ENCODE measurements at places on chromosomes 7 and 10.

GRCh38 chr7:64832136-64832535 is 37.9 kb downstream of the ZNF138 start:
- DNase-seq, result no peak

GRCh38 chr7:26653430-26654399 is 210.7 kb downstream of the SKAP2 start:
- no peak for DNase-seq

DNA sequence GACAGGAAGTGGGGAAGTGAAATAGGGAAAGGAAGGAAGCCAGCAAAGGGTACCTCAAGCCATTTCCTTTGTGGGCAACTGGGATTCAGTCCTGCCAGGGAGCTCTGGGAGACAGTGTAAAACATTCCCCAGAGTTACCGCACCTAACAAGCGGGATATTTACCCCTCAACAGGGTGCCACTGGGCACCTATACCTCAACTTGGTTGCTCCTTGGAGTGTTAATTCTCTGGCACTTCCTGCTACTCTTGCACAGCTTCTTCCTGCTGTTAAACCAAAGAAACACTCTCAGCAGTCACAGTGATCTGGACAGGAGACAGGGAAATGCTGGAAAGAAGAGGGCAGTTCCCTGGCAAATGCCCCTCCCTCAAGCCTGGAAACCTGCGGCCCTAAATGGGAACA is 151.3 kb downstream of the REEP3 start:
- no peak for DNase-seq

GRCh38 chr7:93226310-93226709 is at the start of gene HEPACAM2:
HEPACAM2 (minus strand) TSS chr7:93226469.
- DNase-seq, result no peak

DNA sequence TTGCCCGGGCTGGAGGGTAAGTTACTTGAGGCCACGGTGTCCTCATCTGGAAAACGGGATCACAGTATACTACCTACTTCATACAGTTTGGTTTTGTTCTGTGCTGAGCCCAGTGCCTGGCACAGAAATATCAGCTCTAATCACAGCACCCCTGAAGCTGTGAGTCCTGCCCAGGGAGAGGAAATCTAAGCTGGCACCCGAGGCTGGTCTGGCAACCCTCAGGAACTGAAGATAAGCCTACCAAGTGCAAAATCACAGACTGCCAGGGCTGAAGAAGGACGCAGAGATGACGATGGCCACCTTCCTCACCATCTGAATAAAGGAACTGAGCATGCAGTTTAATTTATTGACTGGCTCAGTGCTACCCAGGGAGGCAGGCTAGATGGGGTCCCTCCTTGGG is 7.7 kb upstream of the TMEM120A start:
- DNase-seq, result no peak

- no peak for DNase-seq
Measured at GRCh38 chr7:16071246-16071857, 350.0 kb downstream of the CRPPA start.

GRCh38 chr10:103592186-103593021 is 98.9 kb downstream of the NEURL1 start:
- peak; percentile 34 for DNase-seq

GRCh38 chr10:100744987-100745881 is at the start of gene PAX2:
PAX2 (plus strand) TSS chr10:100745582; CDS start chr10:100746261, 679 bp downstream.
- no peak for DNase-seq

DNA sequence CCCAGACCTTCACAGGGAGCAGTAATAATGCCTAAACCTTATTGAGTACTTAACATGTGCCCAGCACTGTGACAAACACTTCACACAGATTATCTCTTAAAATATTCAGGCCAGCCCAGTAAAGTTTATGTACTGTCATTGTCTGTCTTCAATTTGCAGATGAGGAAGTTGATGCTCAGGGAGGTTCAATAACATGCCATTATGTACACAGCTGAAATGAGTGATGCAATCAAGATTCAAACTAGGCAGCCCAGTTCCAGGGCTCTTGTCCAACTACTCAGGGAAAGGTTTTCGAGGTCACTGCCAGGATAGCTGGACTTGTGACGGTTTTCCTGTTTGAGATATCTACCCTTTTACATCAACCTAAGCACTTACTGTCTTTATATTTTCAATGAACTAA is 56.1 kb downstream of the AUTS2 start:
- DNase-seq, result no peak

DNA sequence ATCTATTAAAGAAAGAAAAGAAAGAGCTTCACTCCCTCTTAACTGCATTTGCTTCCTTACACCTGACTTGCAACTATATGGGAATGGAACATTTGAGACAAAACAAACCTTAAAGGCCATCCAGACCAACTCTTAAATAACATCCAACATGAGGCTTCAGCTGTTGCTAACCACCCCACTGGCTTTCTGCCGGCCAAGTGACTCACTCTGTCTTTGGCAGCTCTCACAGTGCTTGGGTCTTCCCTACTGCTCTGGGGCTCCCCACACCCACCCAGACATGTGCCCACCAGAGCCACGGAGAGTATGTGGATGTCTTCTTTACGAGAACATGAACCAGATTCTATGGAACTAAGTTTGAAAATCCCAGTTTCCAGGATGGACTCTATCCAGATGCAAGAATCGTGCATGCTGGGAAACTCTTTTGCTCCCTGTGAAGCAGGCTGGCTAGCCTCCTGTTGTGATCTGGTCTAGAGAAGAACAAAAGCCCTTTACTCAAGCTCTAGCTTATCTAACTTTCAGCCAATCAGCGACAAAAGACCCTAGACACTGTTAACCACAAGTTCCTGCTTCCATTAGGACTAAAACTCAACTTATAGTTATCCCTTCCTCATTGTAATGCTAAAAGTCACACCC is 245.7 kb downstream of the TCERG1L start:
- DNase-seq, result no peak

GRCh38 chr7:157299317-157299612 is 37.5 kb upstream of the DNAJB6 start:
- DNase-seq, result no peak

DNA sequence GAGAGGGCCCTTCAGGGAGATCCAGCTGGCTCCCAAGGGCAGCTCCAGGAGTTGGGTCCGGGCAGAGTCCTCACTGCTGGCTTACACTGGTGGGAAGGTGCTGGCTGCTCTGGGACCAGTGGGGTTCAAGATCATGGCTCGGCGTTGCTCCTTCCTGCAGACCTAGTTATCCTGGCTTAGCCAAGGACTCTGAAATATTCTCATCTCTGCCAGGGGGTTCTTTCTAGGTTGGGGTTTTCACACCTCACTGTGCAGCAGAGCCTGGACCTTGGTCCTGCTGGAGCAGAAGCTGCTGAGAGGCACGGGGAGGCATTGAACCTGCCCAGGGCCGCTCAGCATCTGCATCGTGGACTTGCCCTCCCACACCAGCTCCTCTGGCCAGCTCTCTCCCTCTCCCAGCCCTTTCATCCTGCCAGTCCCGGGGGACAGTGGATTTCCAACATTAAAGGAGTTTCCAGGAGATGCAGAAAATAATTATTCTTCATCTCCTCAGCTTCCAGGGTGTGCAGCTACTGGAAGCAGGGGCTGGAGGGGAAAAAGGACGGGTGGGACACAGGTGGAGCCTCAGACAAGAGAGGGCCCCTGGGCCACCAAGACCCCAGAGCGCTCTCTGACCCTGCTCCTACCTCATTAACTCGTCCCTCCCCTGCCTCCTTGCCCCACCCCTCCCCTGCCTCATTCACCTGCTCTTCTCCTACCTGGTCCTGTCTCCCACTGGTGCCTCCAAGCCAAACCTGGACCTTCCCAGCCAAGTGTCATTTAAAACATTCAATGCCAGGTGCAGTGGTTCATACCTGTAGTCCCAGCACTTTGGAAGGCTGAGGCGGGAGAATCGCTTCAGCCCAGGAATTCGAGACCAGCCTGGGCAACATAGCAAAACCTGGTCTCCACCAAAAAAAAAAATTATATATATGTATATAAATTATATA is 42.5 kb downstream of the JAKMIP3 start:
- DNase-seq, result no peak

GRCh38 chr10:101552442-101552841 is 35.6 kb downstream of the POLL start:
- DNase-seq, result no peak

- no peak for DNase-seq
Measured at GRCh38 chr10:70652761-70653657, 19.3 kb upstream of the ADAMTS14 start.

GRCh38 chr10:3002304-3002703 is 65.0 kb upstream of the PFKP start:
- DNase-seq, result no peak

DNA sequence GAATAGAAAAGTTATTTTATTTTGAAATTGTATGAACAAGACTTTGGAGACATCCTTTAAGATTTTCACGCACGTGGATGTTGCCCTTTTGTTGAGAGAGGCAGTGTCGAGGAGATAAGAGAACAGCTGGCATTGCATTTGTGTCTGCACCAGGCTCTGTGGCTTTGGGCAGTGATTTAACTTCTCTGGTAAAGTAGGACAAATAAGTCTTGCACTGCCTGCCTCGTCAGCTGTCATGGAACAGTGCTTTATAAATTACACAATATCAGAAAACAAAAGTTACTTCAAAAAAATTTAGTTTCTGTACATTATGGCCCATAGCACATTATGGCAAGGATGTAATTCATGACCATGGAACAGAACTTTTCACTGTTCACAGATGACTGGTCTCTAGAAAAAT is 20.1 kb downstream of the SNX10 start:
- no peak for DNase-seq

- no peak for DNase-seq
Measured at GRCh38 chr7:36728143-36728542, 3.8 kb upstream of the AOAH start.

GRCh38 chr7:149444287-149444686 is 16.6 kb downstream of the ZNF777 start:
- DNase-seq, result no peak

DNA sequence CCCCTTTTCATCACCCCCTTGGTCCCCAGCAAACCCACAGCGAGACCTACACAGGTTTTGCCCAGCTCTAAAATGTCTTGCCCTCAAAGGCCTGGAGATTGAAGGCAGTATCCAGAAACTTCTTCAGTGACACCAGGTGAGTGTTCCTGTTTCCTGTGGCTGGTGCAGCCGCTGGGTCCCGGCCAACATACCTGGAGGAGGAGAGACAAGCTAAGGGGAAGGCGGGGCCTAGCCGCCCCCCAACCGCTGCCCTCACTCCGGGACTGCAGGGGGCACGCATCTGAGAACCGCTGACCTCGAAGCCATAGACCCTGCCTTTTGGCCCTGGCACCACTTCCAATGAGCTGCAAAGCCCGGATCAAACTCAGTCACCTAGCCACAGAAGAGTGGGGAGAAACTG is 27.0 kb downstream of the OGDHL start:
- DNase-seq, result no peak

DNA sequence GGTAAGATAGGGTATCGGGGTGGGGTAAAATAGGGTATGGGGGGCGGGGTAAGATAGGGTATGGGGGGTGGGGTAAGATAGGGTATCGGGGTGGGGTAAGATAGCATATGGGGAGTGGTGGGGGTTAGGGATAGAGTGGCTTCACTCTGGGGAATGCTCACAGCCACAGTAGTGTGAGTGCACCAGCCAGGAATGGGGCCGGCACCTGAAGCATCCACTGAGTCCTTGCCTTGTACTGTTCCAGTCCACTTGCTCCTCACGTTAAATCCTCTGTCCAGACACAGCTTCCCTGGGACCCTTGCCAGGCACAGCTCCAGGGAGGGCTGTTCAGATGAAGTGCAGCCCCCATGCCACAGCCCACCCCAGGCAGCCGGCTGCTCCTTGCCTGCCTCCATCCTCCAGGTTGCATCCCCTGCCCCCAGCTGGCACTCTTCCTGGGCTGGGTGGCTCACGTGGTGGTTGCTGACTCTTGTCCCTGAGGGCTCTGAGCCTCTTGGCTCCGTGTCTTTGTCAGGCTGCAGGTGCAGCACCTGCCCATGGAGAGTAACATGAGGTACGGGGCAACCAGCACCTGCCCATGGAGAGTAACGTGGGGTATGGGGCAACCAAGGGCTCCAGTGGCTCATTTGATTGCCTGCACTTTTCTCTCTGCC is 268.4 kb downstream of the TCERG1L start:
- no peak for DNase-seq

DNA sequence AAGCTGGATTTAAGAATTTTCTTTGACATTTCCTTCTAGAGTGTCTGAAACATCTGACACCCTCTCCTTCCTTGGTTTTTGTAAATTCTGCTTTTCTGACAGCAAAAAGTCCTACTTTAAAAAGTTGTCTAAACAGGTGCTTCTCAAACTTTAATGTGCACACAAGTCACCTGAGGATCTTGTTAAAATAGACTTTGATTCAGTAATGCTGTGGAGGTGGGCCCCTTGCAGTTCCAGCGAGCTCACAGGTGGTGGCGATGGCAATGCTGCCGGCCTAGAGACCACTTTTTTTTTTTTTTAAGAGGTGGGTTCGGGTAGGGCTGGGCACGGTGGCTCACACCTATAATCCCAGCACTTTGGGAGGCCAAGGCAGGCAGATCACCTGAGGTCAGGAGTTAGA is 77.1 kb downstream of the ABCC2 start:
- DNase-seq, result no peak

DNA sequence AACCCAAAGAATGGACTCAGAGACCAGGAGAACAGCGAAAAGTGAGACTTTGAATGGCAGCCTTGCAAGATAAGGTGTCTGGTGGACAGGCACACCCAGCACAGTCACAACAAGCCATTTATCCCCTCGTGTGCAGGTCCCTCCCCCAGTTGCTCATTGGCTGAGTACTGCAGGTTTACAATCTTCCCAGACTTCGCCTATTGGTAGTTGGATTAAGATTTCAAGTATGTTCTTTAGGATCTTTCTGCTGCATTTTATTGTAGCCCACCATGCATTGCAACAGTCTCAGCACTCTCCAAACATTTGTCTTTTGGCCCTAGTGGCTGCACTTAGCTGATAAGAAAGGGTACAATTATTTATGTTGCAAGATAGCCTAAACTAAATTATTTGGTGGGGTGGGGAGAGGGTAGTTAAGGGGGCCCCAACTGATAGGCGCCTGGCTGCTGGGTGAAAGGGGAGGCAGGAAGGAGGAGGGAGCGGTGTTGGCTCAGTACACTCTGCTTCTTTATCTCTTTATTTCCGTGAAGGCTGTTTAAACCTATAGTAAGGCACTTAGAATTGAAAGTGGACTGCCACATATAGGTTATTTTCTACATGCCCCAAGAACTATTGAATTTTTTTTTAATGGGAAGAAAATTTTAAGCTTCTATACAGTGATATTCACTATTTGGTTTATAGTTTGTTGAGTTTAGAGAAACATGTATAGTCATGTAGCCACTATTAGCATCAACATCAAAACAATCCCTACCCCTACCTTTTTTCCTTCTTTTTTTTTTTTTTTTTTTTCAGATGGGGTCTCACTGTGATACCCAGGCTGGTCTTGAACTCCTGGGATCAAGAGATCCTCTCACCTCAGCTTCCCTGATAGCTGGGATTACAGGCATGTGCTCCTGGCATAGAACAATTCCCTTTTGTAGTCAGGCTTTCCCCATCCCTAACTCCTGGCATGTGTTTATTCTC is 54.2 kb downstream of the GUSB start:
- DNase-seq, result no peak

Data from activated naive CD4-positive, alpha-beta T cell treated with Interleukin-2 at 50 U/mL for 16 hours (primary cell).